ENCODE measurements at places on chromosomes 4 and X.

- DNase-seq = no peak
Measured at GRCh38 chrX:129980001-129980401, 2.4 kb upstream of the BCORL1 start.

DNA sequence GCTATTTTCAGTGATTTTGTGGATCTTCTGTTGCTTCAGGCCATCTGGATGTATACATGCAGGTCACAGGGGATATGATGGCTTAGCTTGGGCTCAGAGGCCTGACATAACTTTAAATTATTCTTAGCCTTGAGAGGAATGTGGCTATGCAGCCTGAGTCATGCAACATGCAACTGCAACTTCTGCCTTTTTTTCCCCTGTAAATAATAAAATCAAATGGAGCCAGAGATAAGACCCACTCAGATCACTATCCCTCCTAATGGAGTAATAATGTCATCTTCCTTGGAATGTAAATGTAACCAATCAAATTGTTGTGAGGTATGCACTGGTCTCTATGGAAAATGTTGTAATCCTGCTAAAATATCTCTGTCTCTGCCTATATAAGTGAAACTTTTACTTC lies 54.9 kb downstream of the MAGEB17 start:
- no peak for DNase-seq

DNA sequence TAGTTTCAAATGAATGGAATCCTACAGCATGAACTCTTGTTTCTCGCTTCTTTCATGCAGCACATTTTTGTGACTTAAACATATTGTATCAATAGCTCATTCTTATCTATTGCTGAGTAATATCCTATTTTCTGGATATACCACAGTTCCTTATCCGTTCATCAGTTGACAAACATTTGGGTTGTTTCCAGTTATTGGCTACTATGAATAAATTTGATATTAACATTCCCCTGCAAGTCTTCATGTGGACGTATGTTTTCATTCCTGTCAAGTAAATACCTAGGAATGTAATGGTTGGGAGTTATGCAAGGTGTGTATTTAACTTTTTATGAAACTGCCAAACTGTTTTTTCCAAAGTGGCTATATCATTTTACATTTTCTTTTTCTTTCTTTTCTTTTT lies 114.0 kb upstream of the SH3RF1 start:
- no peak for DNase-seq

GRCh38 chr4:93065790-93066189 lies 762.0 kb downstream of the GRID2 start:
- no peak for DNase-seq

DNA sequence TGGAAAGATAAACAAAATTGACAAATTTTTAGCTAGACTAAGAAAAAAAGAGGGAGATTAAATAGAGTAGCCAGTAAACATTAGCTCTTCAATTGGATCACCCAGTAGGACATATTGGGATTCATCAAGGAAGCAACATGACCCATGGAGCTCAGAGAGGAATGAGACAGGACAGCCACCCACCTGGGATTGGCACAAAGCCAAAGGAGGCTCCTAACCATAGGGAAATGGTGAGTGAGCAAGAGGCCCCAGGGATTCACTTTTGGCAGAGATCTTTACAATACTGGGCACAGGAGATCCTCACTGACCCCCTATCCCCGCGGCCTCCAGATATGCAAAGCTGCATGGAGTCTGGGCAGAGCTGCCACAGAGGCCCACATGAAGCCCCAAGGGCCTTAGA lies 34.8 kb upstream of the CXCL6 start:
- DNase-seq = no peak

DNA sequence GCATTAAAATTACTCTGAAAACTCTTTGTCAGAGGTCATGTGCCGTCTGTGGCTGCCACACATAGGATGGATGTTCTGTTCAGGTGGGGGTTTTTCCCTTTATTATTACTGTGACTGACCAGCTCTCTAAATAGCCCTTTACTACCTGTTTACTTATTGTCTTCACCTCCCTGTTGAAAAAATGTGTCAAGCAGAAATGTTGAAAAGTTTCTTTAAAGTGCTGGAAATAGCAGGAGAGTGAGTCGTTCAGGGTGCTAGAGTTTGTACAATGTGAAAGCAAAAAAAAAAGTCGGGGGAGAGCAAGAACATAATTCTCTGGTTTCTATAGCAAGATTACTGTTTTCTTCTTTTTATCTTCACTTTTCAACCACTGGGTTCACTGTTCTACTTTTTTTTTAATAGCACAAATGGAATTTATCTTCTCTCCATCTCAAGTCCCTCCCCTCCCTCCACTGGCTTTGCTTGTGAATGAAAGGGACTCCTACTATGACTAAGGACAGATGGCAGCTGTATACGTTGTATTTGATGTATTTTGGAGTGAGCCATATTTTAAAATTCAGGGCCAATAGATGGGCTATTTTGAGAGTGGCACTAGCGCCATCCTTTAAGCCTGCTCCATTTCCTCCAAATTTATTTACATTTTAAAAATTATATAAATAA lies 33.3 kb downstream of the ARX start:
- no peak for DNase-seq

DNA sequence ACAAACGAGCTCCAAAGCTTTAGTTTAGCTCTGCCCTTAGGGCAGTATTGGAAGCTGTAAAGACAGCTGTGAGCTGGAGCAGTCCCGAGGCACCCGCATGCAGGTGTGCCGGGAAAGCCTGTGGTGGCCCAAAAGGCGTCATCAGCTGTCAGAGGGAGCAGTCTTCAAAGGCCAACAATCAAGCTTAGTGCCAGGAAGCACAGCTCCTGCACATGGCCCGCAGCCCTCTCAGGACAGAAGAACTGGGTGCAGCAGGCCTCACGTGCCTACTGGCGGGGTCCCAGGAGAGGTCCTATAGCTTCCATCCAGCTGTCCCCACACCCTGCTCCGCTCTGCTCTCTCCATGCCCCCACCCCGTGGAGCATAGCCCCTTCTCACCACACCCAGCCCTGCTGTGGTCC lies 92.2 kb upstream of the TRIM2 start:
- DNase-seq = no peak

DNA sequence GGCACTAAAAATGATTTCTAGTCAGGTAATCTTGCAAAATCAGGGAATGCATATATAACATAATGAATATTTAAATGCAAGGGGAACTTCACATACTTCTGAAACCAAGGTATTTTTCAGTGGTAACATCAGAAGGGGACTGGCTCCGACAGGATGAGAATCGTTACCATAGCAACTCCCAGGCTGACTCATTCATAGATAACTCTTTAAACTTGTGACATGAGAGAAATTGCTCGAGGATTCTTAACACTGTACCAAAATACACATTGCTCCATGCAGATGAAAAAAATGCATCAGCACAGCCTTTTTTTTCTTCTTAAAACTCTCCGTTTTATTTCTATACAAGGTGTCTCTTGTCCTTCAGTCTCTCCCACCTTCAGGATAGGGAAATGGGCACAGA lies 114.3 kb downstream of the GABRB1 start:
- no peak for DNase-seq

- DNase-seq = peak; percentile 6
Measured at GRCh38 chr4:103996064-103996463, 276.3 kb upstream of the TACR3 start.

DNA sequence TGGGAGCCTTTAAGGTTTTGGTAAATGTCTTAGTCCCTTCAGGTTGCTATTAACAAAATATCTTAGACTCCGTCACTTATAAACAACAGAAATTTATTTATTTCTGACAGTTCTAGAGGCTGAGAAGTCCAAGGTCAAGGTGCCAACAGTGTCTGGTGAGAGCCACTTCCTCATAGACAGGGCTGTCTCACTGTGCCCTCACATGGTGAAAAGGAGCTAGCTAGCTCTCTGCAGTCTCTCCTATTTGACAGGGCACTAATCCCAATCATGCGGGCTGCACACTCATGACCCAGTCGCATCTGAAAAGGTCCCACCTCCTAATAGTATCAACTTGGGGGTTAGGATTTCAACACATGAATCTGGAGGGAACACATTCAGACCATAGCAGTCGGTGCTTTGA lies 63.4 kb upstream of the KLF3 start:
- DNase-seq = no peak

- DNase-seq = no peak
Measured at GRCh38 chr4:42412251-42412650, 15.0 kb downstream of the SHISA3 start.

DNA sequence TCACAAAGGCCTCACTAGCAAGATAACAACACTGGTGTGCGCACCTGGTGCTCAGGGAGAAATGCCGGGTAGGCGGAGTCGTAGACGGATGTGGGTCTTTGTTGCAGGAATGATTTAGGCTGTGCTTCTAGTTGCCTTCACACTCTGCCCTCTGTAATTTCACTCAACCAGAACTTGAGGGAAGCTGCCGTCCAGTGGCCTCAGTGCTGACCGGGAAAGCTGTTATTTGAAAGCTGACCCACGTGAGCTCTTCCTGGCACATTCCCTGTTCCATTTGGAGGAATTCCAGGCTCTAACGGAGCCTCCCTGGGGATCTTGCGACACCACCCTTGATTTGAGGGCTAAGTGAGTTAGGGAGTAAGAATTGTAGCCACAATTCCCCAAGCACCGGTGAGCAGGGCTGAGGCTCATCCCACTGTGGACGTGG lies 15.9 kb downstream of the SH3TC1 start:
- peak; percentile 72 for DNase-seq

GRCh38 chrX:101564651-101565050 lies 14.3 kb downstream of the ARMCX1 start:
- DNase-seq = no peak

DNA sequence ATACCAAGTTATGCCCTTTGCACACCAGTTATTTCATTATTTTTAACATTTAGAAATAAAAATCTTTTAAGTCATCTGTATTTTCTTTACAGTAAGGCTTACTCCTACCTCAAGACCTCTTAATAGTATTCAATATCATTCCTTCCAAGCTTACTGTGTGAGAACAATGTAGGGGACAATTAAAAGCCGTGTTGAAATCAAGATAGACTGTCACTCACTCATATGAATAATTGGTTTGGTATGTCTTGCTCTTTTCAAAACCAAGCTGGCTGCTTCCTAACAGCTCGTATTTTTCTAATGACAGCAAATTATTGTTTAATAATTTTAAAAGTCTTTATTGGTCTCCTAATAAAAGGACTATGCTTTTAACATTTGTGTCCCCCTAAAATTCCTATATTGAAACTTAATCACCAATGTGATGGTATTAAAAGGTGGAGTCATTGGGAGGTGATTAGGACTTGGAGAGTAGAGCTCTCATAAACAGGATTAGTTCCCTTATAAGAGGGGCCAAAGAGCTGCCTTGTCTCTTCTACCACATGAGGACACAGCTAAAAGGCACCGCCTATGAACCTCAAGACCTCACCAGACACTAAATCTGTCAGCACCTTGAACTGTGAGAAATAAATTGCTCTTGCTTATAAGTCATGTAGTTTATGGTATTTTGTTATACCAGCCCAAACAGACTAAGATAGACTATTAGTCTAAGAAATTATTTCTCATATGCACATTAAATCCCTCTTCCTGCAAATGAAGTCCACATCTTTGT lies 4.1 kb downstream of the ABCB7 start:
- no peak for DNase-seq

- DNase-seq = no peak
Measured at GRCh38 chr4:8552024-8552423, 28.2 kb upstream of the GPR78 start.

- no peak for DNase-seq
Measured at GRCh38 chr4:94826206-94826605, 68.5 kb downstream of the BMPR1B start.

Data from NCI-H2081 treated with DMSO at 0.1 percent for 48 hours (cell line).